ENCODE measurements at places on chromosomes 3 and 15.

GRCh38 chr3:149605902-149606301, 51.9 kb downstream of the WWTR1 start:
- no peak for DNase-seq

GRCh38 chr3:24034464-24034863, 89.4 kb downstream of the NR1D2 start:
- no peak for DNase-seq

- no peak for DNase-seq
Observed at GRCh38 chr3:1798711-1799405, 299.8 kb upstream of the CNTN4 start.

DNA sequence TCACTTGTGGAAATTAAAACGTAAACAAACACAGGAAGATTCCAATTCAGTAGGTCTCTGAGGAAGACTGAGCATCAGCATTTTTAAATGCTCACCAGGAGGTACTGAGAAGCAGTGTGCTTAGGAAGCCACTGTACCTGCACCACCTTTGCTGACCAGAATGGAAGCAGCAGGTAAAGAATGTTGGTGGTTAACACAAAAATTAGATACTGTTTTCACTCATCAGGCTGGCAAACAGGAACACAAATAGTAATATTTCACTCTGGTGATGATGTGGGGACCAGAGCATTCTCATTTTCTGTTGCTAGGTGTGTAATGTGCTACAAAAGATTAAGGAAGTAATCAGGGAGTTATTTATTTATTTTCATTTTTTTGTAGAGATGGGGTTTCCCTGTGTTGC, 29.9 kb upstream of the GHSR start:
- no peak for DNase-seq

DNA sequence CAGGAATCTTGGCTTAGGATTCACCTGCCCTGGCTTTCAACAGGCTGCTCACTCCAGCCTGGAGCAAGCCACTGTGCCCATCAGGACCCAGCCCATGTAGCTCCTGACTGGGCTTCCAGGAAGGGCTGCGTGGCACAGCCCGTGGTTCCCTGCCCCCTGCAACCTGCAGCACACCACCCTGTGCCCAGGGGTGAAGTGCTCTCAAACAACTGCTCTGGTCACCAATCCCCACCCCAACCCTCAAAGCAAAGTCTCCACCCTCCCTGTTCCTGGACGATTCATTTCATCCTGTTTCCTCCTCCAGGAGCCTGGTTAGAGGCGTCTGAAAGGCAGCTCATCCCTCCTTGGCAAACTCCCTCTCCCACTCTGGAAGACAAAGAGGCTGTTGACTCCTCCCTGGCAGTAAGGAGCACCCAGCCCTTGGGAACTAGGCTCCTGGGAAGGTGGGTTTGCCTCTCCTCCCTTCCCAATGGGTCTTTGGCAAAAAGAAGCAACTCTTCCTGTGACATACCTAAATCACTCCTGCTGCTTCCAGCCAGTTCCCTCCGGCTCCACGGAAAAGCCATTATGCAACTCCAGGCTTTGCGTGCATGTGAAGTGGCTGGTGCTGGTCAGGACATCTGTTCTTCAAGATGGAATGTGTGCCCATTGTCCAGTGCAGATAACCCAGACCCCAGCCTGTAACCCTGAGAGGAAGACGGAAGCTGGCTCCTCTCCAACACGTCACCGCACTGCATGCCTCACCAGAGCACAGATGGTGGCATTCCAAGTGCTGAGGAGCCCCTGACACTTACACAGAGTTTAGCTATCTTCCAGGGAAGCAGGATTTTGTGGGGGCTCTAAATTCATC, 29.1 kb upstream of the VIPR1 start:
- DNase-seq, result no peak

DNA sequence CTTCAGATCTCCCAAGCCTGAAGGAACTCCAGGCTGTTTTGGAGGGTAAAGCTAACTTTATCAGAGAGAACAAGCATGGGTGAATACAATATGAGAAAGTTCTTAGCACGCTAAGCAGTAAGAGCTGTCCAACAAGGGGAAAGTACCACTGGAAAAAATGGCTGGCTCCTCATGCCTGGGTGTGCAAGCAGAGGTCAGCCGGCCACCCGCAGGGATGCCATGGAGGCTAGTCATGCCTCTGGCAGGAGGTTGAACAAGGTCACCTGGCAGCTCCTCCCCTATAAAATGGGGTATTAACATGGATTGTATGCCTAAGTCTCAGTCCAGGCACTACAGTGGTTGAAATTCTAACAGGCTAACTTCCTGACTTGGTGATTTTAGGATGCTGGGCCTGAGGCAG, 75.4 kb upstream of the SLC6A1 start:
- no peak for DNase-seq

DNA sequence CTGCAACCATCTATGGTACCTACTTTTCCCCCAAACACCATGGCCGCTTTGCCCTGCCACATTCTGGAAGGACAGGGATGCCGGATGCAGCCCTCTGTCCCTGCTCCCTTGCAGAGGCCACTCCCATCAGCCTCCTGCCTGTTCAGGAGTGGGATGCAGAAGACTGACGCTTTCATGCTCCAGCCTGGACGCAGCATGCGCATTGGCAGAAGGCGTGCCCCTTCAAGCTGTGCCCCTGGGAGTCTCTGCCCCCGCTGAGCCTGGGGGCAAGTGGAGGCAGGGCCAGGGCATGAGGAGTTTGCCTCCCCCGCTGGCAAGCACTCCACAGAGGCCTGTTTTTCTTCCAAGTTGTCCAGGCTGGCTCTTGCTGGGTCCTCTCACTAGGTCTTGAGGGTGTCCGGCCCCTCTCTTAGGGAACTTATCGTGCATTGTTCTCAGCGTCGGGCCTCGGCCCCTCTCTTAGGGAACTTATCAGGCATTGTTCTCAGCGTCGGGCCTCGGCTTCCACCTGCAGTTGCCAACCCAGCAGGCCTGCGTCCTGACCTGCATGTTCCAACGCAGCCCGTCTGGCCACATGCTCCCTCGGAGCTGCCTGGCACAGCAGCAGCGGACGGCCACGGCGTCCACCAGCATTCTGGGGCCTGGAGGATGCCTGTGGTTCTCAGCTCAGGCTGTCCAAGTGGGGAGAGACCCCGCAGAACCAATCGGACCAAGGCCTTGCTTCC, 14.6 kb upstream of the SNRPA1 start:
- no peak for DNase-seq

DNA sequence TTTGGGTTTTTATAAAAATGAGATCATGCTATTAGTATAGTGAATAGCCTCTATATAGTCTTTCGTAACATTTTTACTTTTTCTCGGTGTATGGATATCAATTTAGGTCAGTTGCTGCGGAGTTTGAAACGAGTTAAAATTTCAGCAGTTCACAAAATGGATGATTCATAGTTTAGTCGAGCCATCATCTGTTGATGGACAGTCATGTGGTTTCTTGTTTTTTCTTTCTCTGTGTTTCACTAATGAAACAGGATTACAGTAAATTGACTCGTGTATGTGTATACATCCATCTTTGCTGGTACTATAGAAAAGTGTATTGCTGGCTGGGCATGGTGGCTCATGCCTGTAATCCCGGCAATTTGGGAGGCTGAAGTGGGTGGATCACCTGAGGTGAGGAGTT, 106.8 kb downstream of the IGF1R start:
- no peak for DNase-seq

DNA sequence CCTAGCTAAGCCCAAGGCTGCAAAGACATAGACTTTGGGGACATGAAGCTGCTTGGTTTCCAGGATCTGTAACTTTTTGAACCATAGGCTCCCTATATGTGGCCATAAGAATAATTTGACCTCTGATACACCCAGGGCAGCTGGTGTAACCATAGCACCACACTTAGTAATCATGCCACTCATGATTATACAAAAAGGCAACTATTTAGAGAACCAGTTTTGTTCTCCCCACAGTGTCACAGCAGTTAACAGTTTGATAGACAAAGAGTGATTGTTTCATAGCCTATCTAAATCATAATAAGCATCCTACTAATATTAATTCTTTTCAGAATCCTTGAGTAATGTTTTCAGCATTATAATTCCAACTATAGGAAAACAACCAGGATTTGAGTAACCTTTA, 334.9 kb downstream of the NEK10 start:
- no peak for DNase-seq

GRCh38 chr3:182104881-182105280, 393.2 kb downstream of the SOX2 start:
- DNase-seq, result no peak

GRCh38 chr3:89353465-89353864, 246.0 kb downstream of the EPHA3 start:
- DNase-seq, result no peak

GRCh38 chr3:52121813-52122212, 32.4 kb downstream of the POC1A start:
- no peak for DNase-seq

DNA sequence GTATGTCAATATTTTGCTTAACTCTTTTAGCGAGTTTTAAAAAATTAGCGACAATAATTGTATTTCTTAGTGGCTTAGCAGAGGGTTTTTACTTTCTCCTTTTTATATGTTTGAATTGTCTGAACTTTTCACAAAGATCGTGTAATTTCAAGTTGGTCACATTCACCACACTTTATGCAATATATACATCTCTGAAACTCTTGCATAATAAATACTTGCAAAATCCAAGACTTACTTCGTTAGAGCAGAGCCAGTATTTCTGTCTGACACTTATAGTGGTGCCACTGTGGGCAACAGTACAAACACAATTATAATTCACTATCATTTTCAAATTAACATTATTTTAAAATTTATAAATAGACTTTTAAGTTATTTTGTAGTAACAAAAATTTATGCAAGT, 62.0 kb downstream of the SUCNR1 start:
- DNase-seq, result no peak

- DNase-seq, result no peak
Observed at GRCh38 chr3:5479229-5479799, 291.8 kb downstream of the EDEM1 start.

- no peak for DNase-seq
Observed at GRCh38 chr3:24006-24405, 172.6 kb upstream of the CHL1 start.

GRCh38 chr3:62249855-62250543, 123.4 kb downstream of the FEZF2 start:
- no peak for DNase-seq

- DNase-seq, result no peak
Observed at GRCh38 chr3:44252332-44252959, 10.8 kb downstream of the TOPAZ1 start.

GRCh38 chr15:60580650-60581376, 101.9 kb upstream of the ICE2 start:
- no peak for DNase-seq

DNA sequence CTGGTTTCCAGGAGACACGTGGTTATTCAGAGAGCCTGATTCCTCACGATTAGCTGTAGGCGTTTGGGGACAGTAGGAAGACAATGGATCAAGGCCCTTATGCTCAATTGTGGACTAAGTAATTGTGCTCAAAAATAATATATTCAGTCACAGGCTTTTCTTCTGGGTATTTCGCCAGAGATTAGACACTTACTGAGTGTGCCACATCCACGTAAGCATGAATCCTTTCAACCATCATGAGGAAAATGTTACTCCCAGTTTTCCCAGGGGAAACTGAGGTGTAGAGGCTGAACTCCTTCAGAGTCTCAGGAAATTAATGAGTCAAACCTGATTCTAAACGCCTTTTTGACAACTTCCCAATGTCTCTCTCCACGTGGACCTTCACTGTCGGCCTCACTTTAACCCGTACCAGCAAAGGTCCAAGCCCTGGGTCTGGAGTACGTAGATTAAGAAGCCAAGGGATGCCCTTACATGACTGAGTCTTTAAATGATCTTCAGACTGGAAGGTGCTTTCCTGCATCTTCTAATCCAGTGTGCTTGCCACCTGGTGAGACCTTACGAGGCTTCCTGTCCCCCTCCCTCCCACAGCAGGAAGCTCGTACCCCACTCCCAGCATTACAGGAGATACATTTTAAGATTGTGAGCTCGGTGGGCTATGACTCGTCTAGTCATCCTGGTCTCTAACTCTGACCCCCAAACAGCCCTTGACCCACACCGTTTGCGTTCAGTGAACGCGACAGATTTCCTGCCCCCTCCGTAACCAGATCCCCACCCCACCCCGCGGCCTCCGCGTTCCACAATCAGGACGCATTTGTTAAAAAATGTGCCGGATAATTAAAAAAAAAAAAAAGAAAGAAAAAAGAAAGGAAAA, 1.7 kb downstream of the PKM start:
- no peak for DNase-seq

GRCh38 chr3:179016979-179017670, 54.5 kb downstream of the ZMAT3 start:
- no peak for DNase-seq

DNA sequence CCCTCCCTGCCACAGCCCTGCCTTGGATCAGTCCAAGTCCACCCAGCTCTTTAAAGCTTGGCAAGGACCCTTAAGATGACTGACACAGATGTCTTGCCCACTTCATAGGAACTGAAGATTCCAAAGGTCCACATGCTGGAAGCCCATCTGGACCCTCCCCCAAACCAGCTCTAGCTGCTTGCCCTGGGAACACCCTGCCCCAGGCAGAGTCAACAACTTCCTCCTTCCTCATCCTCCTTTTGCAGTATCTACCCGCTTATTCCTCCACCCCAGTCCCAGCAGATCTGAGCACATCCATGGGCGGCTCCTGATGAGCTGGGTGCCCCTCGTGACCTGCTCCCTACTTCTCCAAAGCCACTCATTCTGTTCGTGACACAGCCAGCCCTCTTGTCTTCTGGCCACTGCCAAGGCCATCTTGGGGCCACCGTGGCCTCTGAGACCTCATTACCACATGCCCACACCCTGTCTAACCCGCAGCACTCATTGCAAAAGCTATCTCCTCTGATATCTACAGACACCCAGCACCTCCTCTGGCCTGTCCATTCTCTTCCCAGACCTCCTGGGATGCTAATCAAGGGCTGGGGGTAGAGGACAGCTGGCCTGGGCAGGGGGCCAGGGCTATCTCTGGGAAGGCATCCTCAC, 2.0 kb upstream of the PFKFB4 start:
- no peak for DNase-seq

- no peak for DNase-seq
Observed at GRCh38 chr15:81087066-81087465, 47.0 kb upstream of the CFAP161 start.

- DNase-seq, result no peak
Observed at GRCh38 chr3:69929019-69929418, 70.5 kb upstream of the SAMMSON start.

GRCh38 chr3:22236490-22237270, 485.7 kb upstream of the ZNF385D start:
- no peak for DNase-seq

DNA sequence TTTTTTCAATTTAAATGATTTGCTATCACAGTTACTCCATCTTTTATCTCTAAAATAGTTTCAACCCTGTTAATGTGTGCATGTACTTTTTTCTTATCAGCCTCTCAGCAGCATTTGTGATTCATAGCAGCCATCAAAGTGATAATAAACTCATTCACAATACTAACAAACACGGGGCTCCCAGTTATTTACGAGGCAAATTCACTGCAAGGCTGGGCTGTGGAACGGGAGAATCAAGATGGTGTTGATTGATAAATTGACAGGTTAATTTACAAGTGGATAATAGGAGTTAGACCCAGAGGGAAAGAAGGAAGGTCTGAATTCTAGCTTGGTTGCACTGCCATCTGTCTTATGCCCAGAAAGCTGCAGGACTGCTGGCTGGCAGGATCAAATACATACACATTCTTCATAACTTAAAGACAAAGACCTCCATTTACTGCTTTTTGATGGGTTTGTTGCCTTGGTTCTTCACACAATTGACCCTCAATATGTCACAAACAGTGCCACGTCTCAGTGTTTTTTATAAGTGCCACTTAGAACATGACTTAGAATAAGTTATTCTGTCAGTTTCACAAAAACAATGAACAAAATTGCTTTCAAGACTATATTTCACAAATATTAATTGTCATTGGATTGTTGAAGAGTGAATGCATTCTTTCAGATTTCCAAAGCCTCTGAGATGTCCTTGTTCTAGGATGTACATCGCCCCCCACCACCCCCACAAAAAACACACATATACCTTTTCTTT, 562.8 kb downstream of the NR2F2 start:
- DNase-seq, result no peak
